ENCODE measurements at places on chromosomes 1 and 21. TPM values are rescaled to one million over a fixed set of nuclear protein-coding genes. Genes with fewer than 3 reads are reported as not detected.

DNA sequence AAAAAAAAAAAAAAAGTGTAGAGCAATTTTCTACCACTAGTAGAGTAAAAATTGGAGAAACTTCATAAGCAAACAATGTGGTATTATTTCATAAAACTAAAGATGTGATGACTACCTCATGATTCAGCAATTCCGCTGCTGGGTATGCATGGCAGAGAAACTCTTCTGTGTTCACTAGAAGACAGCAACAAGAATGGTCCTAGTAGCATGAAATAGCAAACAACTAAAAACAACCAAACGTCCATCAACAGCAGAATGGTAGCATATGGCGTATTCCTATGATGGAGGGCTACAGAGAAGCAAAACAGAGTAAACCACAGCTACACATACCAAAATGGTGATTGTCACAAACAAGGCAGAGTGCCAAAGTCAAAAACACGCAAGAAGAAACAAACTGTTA, 18.9 kb downstream of the HTR1D start:
- DNase-seq: no peak

- DNase-seq: no peak
Measured at GRCh38 chr1:84959294-84959693, 37.6 kb downstream of the MCOLN2 start.

DNA sequence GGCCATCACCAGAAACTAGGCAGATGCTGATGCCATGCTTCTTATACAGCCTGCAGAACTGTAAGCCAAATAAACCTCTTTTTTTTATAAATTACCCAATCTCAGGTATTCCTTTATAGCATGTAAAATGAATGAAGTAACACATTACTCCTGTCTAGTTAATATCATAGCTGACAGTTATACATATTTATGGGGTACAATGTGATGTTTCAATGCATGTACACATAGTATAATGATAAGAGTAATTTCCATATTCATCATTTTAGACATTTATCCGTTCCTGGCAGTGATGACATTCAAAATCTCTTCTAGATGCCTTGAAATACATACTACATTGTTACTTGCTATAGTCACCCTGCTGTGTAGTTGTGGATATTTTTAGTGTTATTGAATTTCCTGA, 85.4 kb upstream of the SLC35F3 start:
- no peak for DNase-seq

- no peak for DNase-seq
Measured at GRCh38 chr1:158830904-158831507, at the start of gene MNDA. TSS of gene MNDA (plus strand) at chr1:158831351. CDS start at chr1:158842154, 10,803 bp downstream.

DNA sequence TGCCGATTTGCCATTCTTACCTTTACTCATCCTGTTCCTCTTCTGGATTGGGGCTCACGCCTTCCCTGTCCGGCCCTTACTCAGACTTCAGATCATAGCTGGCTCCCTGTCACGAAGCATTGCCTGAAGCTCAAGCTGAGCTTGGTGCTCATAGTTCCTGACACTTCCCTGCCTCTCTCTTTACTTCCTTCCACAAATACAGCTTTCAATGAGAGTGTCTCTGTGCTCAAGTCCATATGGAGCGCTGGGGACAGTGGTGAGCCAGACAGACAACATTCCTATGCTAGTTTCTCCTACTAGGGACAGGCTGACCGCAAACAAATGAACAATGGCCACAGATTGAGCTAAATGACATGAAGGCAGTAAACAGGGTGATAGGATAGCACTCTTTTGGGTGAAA, 38.1 kb downstream of the HHAT start:
- DNase-seq: no peak

GRCh38 chr1:185080422-185080821, 35.1 kb downstream of the RNF2 start:
- no peak for DNase-seq

GRCh38 chr1:76876655-76877395, 9.5 kb downstream of the ST6GALNAC5 start:
- peak; percentile 18 for DNase-seq

GRCh38 chr1:54559111-54559548, 11.1 kb downstream of the ACOT11 start:
- no peak for DNase-seq

DNA sequence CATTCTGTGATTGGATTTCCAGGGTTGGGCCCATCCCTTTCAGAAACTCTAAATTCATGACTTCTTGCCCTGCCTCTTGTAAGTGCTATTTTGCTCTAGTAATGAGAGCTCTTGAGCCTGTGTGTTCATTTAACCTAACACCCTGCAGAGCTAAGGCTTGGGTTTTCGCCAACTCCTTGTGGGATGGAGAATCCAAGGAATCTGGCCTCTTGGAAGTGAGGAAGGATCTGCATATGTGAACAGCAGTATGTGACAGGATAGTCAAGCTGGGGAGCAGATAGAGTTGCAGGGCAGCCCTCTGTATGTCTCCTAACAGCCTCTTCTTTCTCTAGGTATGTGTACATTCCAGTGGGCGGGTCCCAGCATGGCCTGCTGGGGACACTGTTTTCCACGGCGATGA, 258.9 kb downstream of the HHAT start:
- DNase-seq: no peak

- DNase-seq: peak; percentile 44
Measured at GRCh38 chr1:113905435-113905861, 322 bp downstream of the DCLRE1B start.

- no peak for DNase-seq
Measured at GRCh38 chr1:98706173-98706843, 44.8 kb downstream of the SNX7 start.

GRCh38 chr1:37448691-37449417, 25.5 kb upstream of the ZC3H12A start:
- no peak for DNase-seq

GRCh38 chr1:24570265-24571125, 14.6 kb downstream of the NCMAP start:
- DNase-seq: no peak

- no peak for DNase-seq
Measured at GRCh38 chr21:35779690-35780570, 280.4 kb downstream of the SETD4 start.

Gene SAMD11
- 7.5 TPM for total RNA-seq

Gene MAP10
- total RNA-seq: 3.0 TPM

Gene DDR2
- total RNA-seq: 80.3 TPM

Gene ESPN
- 0.44 TPM for total RNA-seq

Gene ZBTB37
- 9.3 TPM for total RNA-seq

Gene TTC24
- total RNA-seq: not detected

Gene KRTAP21-3
- total RNA-seq: not detected
